ENCODE measurements at places on chromosomes 6 and 20. TPM values are rescaled to one million over a fixed set of nuclear protein-coding genes. Genes with fewer than 3 reads are reported as not detected.

The MCCD1 gene
- total RNA-seq = not detected

DNA sequence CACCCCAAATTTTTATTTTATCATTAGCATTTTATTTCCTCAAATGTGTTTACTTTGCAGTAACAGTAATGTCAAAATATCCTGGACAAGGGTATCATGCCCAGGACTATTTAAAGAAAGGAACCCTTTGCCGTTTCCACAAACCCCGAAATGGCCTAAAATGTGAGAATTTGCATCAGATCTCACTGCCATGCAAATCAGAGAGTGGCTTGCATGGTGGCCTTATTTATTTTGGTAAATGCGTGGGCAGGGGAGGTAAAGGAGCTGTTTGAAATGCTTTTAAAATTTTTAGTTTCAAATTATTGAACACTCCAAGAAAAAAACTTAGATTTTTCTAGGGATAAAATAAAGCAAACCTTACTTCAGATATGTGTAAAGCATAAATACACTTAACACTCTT is 43.8 kb downstream of the ADAT2 start:
- DNase-seq = no peak

DNA sequence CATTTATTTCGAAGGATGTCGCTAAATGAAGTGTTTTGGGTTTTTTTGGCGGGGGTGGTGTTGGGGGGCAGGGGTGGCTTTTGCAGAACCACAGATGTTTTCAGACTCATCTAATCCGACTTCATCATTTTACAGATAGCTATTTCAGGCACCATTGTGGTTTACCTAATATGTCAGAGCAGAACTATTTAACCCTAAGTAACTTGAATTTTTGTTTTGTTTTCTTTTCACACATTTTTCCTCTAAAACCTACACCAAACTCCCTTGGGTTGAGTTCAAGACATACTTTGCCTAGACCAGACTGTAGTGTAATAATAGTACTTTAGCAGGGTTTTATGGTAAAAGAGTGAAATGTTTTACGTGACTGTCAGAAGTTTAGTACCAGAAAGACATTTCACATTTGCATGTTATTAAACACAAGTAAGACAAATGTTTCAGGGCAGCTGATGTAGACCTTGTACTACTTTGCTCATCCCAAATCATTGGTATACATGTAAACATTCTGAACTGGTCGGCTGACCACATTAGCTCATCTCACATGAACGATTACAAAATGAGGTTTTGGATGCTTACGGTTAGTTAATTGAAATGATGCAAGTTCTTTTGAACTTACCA is 37.7 kb downstream of the MAP3K4 start:
- no peak for DNase-seq

- DNase-seq = no peak
These were observed 614.6 kb downstream of the DHX35 start for GRCh38 chr20:39576771-39577170.

All from SK-MEL-5 (cell line).